Germinal center (tissue), 1 donor: ENCODE measurements at places on chromosomes 11 and 22.

DNA sequence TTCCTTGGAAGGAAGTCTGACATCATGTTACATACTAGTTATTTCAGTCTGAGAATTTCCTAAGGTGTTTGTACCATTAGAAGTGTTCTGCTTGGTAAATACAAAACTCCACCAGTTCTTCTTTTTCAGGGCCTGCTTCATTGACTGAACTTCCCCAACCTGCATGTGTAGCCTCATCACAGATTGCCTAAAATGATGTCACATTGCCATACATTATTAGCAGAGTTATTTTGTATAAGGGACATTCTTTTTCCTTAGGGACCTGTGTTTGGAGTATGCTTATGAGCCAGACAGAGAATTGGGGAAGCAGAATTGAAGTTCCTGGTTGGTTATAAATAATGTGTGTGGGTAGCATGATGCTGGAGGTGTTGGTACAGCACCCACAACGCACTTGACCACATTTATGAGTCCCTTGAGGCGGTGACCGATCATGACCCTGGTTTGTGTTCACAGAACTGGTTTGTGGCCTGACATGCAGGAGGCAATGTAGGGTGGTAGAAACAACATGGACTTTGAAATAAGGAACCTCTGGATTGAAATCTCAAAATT lies 16.4 kb upstream of the MMP7 start:
- peak; percentile 60 for DNase-seq

GRCh38 chr11:100336873-100337272 lies 350.2 kb upstream of the ARHGAP42 start:
- no peak for DNase-seq

- DNase-seq: no peak
These were observed 5.2 kb downstream of the IFT27 start for GRCh38 chr22:36770513-36771231.

DNA sequence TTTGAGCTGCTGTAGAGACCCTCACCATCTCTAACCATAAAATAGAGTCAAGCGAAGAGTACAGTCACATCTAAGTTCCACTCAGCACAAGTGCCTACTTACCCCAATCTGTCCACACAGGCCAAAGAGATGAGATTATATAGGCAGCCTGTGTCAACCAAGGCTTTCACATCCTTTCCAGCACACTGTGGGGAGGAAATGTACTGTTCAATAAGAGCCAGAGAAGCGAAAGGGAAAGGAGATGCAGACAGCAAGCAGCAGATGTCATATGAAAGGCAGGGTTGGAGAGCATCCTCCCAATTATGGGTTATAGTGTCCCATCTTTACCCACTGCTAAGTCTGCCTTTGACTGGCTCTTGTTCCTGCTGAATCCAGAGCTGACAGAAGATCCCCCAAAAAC lies 16.4 kb downstream of the NRIP3 start:
- DNase-seq: no peak

DNA sequence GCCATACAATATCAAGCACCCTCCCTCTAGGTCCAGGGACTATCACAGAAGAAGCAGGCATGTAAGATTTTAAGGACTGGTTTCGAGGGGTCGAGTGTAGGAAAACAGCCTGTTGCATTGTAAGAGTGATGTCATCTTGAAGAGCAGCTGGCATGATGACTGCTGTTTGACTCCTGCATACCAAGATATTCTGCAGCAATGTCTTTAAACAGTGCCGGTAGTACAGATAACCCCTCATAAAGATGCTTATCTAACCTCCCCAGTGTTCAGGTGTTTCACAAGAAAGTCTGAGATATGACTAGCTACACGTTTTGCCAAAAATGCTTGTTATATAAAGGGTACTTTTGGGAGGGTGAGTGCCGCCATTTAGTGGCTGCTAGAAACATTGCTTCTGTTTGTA lies 12.0 kb downstream of the FAM111A start:
- DNase-seq: no peak
